NCI-H1436 treated with DMSO at 0.1 percent for 48 hours (cell line): ENCODE measurements at places on chromosomes 4 and X.
A peak's percentile ranks its signal among the peaks of the same experiment; 100 is the strongest.

DNA sequence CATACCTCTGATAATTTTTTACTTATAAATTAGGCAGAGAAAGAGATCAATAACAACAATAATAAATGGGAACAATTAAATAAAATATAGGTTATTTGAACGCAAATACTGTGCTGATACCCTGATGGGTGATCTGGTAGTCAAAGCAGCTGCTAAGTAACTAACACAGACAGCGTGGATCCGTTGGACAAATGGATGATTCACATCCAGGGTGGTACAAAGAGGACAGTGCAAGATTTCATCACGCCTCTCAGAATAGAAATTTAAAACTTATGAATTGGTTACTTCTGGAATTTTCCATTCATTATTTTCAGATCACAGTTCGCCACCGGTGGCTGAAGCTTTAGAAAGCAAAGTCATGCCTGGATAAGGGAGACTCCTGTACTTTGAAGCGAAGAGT lies 1066.0 kb upstream of the ADGRL3 start:
- no peak for DNase-seq

- DNase-seq: no peak
Observed at GRCh38 chr4:127870688-127871087, 10.0 kb upstream of the PLK4 start.

- DNase-seq: no peak
Observed at GRCh38 chr4:105145903-105146275, 787 bp upstream of the TET2 start.

GRCh38 chrX:42695800-42696358 lies 82.1 kb downstream of the PPP1R2C start:
- no peak for DNase-seq

- no peak for DNase-seq
Observed at GRCh38 chr4:11408233-11408967, 20.3 kb downstream of the HS3ST1 start.

DNA sequence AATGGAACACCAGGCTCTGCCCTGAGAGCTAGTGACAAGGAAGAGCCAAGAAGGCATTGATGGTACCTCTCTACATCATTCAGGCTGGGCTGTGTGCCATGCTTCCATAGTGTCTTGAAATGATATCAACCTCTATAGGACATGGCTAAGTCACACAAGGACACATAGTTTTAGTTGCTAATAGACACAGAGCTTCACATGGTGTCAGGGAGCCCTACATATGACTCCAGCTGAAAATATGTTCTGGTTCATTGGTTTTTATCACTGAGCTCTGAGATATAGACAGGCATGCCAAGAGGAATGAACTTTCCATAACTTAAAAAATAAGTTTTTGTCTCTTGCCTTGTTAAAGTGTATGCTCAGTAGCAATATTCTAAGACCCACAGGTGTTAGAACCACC lies 72.1 kb upstream of the PRKG2 start:
- no peak for DNase-seq

GRCh38 chr4:102350634-102351033 lies 5.4 kb upstream of the SLC39A8 start:
- DNase-seq: no peak

- DNase-seq: no peak
Observed at GRCh38 chr4:139736274-139736660, 70.6 kb downstream of the MGST2 start.

- DNase-seq: no peak
Observed at GRCh38 chr4:137735561-137736104, 203.3 kb upstream of the PCDH18 start.

DNA sequence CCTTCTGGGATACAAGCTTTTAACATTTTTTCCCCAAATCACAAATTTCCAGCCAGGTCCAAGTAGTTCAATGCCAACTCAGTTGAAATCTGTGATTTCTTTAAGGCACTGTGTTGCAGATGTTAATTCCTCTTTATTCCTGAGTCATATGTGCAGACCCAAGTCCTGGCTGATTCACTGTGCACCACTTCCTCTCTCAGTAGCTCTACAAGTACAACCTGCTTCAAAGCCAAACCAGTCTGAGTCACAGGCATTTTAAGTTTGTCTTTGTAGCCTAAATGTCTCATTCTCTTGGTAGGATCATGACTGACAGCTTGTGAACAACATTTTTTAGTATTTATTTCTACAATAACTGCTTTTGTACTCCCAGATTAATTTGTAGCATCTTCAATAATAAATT lies 165.6 kb upstream of the S100G start:
- no peak for DNase-seq

GRCh38 chr4:183747931-183748670 lies 89.0 kb downstream of the TRAPPC11 start:
- DNase-seq: no peak

- no peak for DNase-seq
Observed at GRCh38 chr4:111934314-111934713, 210.9 kb upstream of the FAM241A start.

DNA sequence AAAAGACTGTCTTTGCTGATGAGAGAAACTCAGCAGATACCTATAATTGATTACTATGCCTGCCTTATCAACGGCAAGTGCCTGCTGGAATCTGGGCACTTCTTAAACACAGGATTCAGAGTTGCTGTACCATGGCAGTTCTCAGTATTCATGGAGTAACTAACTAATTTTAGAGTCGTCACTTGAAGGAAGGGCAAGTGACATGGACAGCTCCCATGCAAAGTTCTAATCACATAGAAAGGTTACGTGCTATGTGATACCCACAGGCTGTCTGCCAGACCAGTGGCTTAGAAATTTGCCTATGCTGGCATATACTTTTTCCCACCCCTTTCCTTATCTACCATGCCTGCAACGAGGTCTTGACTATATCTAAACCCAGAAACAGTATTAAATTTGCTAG lies 931.1 kb upstream of the TENM3 start:
- DNase-seq: no peak

DNA sequence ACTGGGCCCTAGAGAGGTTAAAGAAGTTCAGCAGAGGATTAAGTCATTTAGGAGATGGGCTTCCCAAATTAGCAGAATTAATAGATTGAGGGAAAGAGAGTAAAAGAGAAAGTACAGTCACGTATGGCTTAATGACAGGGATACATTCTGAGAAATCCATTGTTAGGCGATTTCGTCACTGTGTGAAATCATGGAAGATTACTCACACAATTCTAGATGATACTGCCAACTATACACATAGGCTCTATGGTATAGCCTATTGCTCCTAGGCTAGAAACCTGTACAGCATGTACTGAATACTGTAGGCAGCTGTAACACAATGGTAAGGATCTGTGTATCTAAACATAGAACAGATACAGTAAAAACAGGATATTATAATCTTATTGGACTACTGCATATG lies 180.6 kb downstream of the RNF150 start:
- DNase-seq: no peak

GRCh38 chr4:98754736-98755135 lies 96.3 kb upstream of the TSPAN5 start:
- no peak for DNase-seq

DNA sequence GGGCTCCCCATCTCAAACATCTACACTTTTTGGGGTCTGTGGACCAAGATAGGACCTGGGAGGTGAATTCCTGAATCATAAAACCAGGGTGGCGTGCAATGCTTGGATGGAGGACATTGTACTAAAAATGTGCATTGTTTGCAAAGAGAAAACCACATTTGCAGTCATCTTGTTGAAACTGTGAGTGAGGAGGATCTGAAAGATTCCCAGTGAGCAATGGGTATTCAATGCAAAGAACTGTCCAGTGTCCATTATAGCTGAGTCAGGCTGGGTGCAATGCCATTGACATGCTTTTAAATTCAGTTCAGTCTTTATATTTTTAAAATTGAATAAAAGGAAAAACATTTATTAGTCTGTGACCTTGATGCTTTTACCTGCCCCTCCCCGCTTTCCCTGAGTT lies 215.7 kb downstream of the STK32B start:
- no peak for DNase-seq

- DNase-seq: no peak
Observed at GRCh38 chr4:183747380-183747779, 88.3 kb downstream of the TRAPPC11 start.

DNA sequence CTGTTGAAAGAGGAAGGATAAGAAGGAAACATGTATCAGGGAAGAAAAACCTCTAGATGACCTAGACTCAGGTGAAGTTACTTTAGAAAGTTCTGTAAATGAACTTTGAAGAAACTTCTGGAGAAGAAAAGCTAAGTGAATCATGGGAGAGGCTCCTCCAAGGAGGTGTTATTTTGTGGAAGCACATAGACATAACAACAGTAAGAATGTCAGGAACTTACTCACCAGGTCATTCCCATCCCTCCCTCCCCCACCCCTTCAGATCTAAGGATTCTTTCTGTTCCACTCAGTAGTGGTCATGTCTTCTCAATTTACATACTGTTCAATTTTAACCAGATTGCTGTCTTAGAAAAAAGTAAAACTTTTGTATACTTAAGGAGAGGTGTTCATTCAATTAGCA lies 310.5 kb upstream of the DDX53 start:
- no peak for DNase-seq

GRCh38 chr4:103928370-103928769 lies 208.6 kb upstream of the TACR3 start:
- DNase-seq: no peak

- DNase-seq: no peak
Observed at GRCh38 chr4:105923497-105924238, 28.4 kb downstream of the NPNT start.

- DNase-seq: no peak
Observed at GRCh38 chrX:1484638-1485019, 31.9 kb upstream of the ASMTL start.

GRCh38 chrX:140766024-140766611 lies 56.6 kb downstream of the LINC00632 start:
- DNase-seq: no peak

DNA sequence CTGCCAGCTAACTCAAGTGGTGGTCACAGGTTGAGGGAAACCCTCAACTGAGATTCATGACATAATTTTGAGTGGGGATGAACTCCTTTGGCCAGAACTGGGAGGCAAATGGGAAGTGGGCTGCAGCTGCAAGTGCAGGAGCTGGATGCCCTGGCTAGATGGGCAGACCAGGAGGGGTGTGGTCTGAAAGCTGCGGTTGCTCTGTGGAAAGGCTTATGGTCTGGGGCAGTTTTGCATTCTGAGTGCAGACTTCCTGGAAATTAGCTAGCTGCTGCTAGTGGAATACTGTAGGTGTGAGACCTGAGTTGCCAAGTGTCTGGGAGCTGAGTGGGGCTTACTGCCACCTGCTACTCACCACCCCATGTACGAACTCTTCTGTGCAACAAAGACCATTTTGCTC lies 52.1 kb upstream of the NAP1L2 start:
- DNase-seq: no peak

DNA sequence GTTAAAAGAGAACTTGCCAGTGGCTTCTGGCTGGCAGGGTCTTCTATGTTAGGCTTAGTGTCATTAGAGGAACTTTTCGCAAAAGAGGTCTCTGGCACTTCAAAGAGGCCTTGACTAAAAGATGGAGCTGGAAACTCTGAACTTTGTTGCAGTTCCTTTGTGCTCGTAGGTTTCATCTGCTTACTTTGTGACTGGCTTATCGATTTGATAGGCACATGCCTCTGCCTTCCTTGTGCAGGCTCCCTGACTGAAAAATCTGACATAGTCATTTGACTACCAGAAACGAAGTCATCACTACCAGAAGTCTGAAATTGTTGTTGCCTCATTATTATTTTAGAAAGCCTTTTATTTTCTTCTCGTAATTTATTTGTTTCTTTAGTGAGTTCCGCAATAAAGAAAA lies 93.9 kb upstream of the IL13RA1 start:
- no peak for DNase-seq

DNA sequence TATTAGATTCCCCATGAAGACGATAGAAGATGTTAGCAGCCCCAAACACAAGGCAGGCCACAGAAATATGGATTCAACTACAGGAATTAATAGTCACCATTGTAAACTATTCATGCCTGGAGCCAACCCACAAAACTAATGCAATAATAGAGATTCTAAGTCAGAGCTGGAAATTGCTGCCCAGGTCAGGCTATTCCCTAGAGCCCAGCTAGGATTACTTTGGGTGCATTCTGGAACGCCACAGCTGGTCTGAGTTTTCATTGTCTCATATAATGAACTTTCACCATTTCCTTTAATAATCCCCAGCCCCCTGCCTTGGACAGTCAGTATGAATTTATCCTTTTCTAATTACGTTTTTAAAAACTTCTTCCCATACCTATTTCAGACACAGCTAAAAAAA lies 252.6 kb downstream of the PAPSS1 start:
- DNase-seq: no peak

GRCh38 chrX:23263892-23264291 lies 70.8 kb upstream of the PTCHD1 start:
- no peak for DNase-seq

- peak; percentile 28 for DNase-seq
Observed at GRCh38 chr4:153083447-153083947, 120.7 kb upstream of the TRIM2 start.

GRCh38 chrX:82218361-82218760 lies 1016.5 kb downstream of the SH3BGRL start:
- no peak for DNase-seq

DNA sequence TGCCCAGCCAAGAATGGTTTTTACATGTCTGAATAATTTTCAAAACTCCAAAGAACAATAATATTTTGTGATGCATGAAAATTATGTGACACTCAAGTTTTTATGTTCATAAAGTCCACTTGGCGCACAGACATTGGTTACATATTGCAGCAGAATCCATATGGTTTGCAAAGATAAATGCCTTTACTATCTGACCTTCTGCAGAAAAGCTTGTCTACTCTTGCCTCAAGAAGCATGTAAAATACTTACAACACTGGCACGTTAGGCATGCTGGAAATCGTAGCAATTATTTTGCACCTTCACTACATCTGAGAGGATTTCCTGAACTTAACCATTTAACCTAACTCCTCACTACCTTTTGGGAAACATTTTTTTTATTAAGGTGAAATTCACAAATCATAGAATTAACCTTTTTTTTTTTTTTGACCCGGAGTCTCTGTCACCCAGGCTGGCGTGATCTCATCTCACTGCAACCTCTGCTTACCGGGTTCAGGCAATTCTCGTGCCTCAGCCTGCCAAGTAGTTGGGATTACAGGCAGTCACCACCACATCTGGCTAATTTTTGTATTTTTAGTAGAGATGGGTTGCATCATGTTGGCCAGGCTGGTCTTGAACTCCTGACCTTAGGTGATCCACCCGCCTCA lies 3.5 kb upstream of the XG start:
- no peak for DNase-seq

DNA sequence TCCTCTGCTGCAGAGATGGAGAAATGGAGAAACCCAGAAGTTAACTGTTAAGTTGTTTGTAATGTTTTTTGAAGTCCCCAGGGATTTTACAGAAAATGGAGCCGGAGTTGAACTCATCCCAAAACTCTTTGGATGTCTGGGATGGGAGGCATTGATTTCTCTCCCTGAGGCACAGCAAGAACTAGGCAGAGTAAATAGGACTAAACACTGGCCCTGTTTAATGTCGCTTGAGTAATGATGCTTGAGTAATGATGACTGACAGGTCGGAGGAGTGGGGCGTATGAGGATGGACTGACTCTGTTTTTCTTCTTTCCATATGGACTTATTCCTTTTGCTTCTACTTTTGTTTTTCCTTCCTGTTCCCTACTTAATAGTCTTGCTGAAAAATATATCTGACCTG lies 69.9 kb downstream of the ARHGAP10 start:
- DNase-seq: no peak

- no peak for DNase-seq
Observed at GRCh38 chr4:6873792-6874461, 35.7 kb upstream of the TBC1D14 start.
